Central memory CD4-positive, alpha-beta T cell (primary cell): ENCODE measurements at places on chromosomes 2 and 18.

GRCh38 chr2:177554365-177554764, 161.8 kb downstream of the AGPS start:
- no peak for DNase-seq

- no peak for DNase-seq
Observed at GRCh38 chr18:44816050-44816449, 135.4 kb downstream of the SETBP1 start.

DNA sequence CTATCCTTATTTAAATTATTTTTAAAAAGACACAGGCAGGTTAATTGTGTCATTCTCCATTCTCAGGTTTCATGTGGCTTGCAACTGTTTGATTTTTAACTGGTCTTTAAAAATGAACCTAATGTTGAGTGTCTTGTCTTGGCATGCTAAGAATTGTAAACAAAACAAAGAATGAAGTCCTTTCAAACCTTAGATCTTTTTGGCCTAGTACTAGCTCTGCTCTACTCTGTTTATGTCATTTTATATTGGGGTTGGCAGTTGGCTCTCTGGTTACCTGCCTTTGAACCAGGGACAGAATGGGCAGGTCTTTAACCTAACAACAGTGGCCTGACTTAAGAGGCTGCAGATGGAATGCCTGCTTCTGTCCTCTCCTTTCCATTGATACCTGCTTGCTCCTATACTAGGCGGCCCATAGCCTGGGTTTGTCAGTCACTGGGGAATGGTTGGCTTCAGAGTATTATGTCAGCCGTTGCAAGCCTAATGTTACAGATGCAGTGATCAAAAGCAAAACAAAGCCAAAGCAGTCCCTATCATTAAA, 85.5 kb downstream of the MTA3 start:
- DNase-seq, result no peak

- DNase-seq, result no peak
Observed at GRCh38 chr2:235264121-235264493, 229.7 kb upstream of the AGAP1 start.

DNA sequence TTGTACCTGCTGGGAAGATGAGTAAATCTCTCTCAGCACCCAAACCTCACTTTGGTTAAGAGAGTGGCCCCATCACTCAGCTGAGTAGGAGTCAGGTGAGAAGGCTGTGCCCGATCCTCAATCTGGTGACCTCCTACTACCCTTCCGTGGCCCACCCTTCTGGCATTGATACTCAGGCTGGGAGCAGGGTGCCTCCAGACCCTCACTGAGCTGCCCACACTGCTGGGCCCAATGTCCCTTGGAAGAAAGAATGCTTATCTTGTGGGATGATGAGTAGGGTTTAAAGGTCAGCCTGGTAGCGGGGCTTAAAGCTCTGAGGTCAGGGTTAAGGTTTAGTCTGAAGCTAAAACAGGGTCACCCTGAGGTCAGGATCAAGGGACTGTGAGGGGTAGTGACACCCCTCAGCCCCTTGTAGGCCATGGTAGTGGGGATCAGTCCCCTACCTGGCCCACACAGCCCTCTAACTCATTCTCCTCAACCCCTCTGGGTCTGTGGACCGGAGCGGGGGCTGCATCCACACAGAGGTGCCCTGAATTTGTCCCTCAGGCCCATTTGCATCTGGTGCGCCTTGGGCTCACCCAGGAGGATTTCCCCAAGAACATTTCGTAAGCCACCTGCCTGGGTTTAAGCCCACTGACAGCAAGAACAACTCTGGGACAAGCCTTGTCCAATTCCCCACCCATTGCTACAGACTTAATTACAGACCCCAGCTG, 123.8 kb downstream of the CYP26B1 start:
- DNase-seq, result no peak

- DNase-seq, result no peak
Observed at GRCh38 chr2:137168552-137168951, 403.2 kb downstream of the THSD7B start.

- DNase-seq, result no peak
Observed at GRCh38 chr2:50111067-50111466, 920.9 kb downstream of the NRXN1 start.

DNA sequence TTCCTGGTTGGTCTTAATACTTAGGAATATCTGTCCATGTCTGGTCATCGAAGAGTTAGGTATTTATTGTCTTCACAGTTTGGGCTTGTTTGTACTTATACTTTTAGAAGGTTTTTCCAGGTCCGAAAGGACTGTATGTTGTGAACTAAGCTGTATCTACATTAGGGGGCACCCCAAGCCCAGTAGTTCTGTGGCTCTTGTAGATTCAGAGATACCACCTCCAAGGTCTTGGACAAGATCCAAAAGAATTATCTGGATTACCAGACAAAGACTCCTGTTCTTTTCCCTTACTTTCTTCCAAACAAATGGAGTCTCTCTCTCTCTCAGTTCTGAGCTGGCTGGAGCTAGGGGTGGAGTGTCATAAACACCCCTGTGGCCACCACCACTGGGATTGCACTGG, 328.7 kb downstream of the ZNF804A start:
- no peak for DNase-seq

DNA sequence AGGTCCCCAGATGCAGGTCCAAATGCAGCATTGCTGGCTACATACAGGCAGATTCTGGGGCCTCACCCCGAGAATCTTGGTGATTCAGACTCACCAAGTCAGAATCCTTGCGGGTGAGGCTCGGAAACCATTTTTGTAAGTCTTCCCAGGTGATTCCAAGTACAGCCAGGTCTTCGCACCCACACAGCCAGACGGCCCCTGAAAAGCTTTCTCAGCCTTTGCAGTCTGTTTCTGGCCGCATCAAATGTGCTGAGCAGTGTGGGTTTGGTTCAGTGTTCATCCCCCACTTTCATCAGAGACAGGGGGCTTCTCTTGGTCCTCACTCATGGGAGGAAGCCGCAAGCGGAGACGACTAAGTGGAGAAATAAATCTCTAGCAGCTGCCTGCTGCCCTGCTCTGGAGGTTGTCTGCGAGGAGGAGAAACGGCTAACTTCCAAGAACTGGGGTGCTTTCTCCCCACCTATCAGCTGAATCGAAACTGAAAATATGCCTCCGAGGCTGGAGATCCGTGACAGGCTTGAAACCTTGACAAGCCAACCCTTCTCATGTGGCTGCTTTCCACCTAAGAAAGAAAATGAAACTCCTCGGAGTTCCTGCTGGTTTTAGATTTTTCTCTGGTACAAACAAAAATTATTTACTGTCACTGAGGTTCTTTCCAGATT, 8.9 kb upstream of the TMEM185B start:
- DNase-seq, result peak; percentile 77

DNA sequence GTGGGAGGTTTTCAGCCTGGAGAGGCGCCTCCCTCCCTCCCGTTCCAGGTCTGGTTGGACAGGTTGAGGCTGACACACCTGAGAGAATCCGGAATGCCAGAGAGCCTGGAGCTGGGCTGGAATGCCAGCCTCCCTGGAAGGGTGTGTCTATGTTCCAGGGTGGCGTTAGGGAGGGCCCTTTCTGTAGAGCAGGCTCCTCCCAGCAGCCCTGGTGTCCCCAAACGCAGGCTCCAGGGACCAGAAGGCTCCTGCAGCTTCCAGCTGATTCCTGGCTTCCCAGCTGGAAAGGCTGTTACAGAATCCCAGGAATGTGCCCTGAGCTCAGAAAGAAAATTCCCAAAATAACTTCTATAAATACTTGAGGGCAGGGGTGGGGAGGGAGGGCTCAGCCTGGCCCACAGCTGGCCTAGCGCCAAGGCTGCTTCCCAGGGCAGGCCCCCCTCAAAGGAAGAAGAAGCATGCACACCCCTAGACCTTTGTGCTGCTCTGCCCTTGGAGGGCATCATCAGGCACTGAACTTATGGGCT, 85.4 kb downstream of the STPG4 start:
- no peak for DNase-seq

- peak; percentile 43 for DNase-seq
Observed at GRCh38 chr2:11681722-11682589, 12.0 kb upstream of the NTSR2 start.

GRCh38 chr2:72347081-72347480, 199.4 kb upstream of the CYP26B1 start:
- no peak for DNase-seq

DNA sequence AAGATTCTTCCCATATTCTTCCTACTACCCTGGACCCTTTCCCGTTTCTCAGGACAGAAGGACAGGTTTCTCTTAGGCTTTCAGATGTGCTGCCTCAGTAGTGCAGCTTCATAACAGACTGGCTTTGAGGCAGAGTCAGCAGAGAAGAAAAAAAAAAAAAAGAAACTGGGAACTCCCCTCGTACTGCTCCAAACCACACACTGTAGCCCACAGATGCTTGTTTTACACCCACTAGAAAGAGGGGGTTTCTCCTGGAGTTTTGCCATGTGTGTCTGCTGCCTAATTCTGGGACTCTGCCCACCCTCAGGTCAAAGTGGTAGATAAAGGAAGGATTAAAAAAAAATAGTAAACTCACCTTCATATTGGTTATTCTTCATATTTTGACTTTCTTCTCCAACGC, 95.9 kb downstream of the NCOA1 start:
- peak; percentile 3 for DNase-seq

DNA sequence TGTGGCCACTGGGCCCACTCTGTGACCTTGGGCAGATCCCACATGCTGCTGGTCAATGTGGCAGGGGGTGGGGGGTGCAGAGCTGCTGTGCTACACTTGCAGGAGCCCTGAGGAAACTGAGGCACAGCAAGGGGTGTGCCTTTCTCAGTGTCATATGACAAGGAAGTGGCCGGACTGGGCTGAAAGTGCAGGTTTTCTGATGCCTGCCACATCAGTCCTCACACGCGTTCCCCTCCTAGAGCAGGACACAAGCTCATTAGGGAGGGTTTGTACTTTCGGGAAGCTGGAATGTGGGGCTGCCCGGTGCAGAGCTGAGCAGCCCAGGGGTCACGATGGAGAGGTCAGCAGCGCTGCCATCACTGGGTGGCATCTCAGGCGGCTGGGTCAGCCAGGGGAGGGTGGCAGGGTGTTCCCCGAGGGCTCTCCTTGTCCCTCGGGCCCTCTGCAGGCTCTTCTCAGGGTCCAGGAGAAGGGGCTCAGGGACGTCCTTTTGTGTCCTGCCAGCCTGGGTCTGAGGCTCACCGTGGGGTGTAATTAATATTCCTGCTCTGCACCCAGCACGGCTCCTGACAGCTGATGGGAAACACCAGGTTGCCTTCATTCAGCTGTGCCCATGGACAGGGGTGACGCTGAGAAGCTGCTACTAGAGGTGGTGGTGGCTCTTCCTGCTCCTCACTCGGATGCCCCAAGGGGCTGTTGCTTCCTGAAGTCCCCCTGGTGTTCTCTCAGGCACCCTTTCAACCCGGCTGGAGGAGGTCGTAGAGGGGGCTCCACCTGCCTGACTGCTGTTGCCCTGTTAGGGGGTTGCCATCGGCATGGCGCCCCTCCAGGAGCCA, 62.1 kb upstream of the HDAC4 start:
- no peak for DNase-seq

DNA sequence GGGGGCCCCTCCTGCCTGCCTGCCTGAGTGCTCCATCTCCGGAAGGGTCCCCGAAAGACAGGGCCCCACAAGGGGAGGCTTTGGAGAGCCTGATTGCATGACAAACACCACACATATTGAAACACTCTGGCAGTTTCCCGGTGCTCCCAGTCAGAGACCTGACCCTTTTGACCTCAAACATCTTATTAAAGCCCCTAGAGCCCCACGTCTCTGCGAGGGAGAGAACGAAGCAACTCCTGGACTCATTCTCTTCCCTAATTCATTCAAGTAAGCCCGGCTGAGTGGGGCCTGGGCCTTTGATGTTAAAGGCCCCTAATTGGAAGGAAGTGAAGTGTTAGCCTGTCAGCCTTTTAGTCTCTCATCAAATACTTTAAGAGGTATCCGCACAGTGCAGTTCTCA, 335.6 kb downstream of the CYRIA start:
- no peak for DNase-seq

DNA sequence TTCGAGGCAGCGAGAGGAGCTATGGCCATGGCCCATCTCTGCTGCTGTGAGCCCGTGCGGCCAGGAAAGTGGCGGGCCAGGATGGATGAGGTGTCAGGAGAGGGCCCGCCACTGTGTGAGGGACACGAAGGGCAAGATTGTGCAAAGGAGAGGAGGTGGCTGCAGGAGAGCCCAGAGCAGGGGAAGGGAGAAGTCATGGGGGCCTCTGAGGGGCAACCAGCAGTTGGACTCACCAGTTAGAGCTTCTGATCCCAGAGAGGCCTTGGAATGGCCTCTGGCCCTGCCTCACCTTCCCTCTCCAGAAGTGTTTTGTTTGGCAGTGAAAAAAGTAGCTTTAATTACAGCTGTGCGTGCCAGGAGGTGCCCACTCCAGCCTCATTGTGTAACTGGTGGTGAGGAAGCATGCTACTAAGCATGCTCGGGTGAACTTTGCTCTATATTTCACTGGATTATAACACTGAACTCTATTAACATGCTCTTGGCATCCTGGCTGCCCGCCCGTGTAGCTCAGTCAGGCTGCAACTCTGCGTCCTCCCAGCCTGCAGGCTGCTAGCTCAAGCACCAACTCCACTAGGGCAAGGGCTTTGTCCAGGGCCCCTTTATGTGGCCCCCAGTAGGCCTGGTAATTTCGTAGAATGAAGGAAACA, 34.2 kb downstream of the IMPA2 start:
- no peak for DNase-seq

DNA sequence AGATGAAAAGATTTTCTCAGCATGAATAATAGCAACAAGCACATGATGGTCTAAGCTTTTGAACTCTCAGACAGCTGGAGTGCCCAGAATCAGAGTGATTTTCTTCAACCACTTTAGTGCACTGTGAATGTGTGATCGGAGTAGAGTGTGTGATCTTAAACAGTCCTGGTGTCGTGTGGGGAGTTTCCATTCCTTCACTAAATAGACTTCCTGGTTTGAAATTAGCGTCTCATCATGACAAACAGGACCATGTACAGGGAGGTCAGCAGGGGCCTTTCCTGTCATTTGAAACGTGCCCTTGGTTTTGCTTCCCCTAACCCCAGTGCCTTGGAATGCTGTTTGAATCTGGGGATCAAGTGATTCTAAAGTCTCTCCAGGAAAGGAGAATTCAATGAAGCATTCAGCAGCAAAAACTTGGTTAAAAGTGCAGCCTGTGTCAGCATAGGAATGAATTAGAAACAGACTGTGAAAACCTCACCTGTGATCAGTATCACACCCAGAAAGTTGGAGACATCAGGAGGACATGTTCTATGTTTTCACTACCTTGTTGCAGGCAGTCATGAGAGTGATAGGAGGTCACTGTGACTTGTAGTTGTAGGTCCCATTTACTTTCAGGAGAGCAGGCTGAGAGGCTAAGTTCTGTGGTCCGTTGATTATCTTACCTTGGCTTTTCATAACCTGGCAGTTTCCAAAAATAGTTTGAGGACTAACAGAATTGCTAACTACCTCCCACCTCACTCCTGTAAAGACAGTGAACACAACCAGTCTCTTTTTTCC, 400.3 kb downstream of the MTX2 start:
- no peak for DNase-seq

DNA sequence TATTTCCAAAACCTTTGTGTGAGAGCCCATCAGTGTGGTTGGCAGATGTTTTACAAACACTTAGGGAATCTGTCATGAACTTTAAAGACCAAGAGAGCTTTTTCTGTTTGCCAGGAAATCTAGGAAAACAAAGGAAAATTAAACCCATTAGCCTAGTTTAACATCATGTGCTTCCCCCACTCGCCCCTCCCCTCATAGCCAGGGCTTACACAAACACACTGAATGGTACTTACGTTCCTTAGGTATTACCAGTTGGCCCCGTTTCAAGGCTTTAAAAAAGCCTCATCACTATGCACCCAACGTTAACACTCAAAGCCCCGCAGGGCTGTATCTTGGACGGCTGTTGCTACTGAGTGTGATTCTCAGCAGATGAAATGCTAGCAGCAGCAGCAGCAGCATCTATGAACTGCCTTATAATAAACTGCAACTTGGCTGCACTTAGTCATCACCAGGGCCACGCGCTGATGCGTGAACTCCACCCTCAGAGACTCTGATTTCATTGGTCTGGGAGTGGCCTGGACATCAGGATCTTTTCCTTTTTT, 20.1 kb upstream of the TTC39C start:
- DNase-seq, result peak; percentile 53

- no peak for DNase-seq
Observed at GRCh38 chr2:11140492-11140891, 14.8 kb upstream of the SLC66A3 start.
